ENCODE measurements at places on chromosomes 3 and 15.

GRCh38 chr3:161969867-161970266 is 473.3 kb downstream of the OTOL1 start:
- no peak for DNase-seq

GRCh38 chr3:156533205-156533604 is 21.7 kb downstream of the SSR3 start:
- no peak for DNase-seq

GRCh38 chr15:59221511-59222505 is 15.2 kb downstream of the LDHAL6B start:
- no peak for DNase-seq

DNA sequence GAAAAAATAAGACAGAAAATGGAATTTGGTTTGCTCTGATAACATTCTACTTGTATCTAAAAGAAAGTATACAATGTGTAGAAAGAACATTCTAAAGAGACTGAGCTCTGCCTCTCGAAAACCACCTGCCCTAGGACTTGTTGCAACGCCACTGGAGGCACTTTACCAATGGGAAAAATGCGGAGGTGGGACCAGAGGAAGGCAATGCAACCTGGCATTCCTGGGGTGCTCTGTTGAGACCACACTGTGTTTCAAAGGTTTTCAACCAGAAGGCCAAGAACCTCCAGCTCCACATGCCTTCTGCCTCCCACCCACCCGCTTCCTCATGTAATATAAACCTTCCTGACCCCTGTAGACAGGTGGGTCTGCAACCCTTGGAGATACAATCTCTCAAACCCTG is 4.5 kb downstream of the PROK2 start:
- no peak for DNase-seq
